ENCODE measurements at places on chromosomes 12 and 14.

- no peak for DNase-seq
Observed at GRCh38 chr12:20232931-20233675, 135.2 kb upstream of the PDE3A start.

- no peak for DNase-seq
Observed at GRCh38 chr12:116142936-116143898, 134.3 kb downstream of the MED13L start.

DNA sequence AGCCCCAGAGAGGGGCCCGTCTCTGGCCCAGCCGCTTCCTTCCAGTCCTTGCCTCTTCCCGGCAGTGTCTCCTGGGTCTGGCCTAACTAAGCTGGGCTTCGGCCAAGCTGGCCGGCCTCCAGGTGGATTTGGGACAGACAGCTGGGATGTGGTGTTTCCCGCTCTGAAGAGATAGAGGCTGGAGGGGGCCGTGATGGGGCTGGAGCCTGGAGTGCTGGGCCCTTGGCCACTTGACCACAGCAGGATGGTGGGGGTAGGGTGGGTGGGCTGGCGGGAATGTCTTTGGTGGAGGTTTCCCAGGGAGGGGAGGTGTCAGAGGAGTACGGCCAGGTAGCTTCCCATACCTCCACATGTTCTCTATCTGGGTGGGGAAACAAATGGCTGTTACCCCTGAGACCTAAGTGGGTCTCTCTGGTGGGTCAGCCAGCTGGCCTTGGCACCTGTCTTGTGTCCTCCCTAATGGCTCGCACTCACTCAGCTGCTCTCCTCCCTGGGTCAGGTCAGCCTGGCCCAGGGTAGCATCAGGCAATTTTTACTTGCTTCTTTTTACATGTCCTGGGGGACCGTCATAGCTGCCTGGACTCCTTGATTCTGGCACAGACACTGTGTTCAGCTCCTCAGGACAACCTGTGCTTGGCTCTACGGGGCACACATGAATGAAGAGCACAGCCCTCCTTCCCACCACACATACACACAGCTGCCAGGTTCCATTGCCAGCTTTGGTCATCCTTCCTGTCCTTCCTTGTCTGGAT, 19.8 kb upstream of the PGF start:
- DNase-seq: no peak

DNA sequence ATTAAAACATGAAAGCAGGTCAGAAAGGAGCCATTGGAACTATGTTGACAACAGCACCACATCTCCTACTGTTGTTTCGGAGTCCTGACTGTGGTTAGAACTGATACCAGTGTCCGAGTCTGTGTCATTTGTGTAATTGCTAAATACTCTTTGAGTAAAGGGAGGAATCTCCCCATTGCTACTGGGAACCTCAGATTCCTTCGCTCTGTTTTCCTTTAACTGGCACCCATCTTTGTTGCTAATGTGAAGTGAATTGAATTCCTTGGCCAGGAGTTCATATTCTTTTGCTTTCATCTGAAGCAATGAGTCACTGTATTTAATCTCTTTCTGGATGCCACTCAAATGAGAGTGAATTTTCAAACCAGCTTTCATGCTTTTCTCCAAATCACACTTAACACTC, 31.5 kb downstream of the RASSF9 start:
- no peak for DNase-seq

GRCh38 chr12:51752234-51752889, 96.2 kb downstream of the FIGNL2 start:
- no peak for DNase-seq

DNA sequence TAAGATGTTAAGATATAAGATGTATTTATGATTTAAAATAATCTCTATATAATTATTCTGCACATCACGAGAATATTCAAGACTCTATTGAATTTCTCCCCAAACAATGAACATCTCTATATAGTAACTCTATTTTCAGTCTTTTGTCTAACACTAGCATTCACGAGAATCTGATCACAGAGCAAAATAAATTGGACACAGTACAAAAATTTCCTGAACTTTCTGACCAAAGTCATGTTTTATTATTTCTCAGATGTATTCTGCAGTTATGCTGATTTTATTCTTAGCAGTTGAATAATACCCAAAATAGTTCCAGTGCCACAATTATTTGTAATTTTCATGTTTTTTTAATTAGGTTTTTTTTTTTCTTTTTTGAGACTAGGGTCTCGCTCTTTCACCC, 19.6 kb downstream of the EPS8 start:
- DNase-seq: no peak

DNA sequence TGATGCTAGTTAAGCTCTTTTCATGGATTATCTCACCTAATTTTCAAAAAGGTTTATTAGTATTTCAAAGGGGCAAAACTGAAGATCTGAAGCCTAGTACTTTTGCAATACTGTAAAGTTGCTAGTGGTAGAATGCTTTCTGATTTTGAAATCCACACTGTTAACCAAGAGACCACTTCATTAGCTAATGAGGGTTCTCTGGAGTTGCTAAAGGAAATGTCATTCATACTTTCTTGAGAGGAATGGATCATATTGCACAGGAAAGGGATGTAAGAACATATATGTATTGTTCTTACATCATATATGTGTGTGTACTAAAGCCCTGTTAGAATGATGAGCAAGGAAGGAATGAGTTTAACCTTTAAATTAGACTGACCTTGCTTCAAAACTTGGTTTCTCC, 39.0 kb upstream of the LDHB start:
- no peak for DNase-seq
